Stimulated activated naive CD8-positive, alpha-beta T cell treated with anti-CD3 and anti-CD28 coated beads, Interleukin-15, Interleukin-2, amounts not matched to agents 100 U/mL and 50 U/mL, for 24 hours (primary cell): ENCODE measurements at places on chromosomes 1 and 21.

DNA sequence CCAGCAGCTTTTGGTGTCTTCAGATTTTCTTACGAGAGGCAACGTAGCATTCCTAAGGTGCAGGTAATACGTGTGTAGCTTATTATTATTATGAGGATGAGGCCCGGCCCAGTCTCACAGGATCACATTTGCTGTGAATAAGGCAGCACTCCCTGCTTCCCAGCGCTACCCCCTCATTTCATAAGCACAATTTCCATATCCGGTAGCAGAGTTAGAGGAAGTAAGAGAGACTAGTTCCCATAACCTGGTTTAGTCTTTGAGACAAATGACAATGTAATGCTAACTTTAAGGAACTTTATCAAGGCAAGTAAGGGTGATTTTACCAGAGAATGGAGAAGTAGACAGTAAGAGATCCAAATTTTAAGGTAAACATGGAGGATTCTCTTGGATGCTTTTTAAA lies 14.6 kb upstream of the LMO4 start:
- no peak for DNase-seq

DNA sequence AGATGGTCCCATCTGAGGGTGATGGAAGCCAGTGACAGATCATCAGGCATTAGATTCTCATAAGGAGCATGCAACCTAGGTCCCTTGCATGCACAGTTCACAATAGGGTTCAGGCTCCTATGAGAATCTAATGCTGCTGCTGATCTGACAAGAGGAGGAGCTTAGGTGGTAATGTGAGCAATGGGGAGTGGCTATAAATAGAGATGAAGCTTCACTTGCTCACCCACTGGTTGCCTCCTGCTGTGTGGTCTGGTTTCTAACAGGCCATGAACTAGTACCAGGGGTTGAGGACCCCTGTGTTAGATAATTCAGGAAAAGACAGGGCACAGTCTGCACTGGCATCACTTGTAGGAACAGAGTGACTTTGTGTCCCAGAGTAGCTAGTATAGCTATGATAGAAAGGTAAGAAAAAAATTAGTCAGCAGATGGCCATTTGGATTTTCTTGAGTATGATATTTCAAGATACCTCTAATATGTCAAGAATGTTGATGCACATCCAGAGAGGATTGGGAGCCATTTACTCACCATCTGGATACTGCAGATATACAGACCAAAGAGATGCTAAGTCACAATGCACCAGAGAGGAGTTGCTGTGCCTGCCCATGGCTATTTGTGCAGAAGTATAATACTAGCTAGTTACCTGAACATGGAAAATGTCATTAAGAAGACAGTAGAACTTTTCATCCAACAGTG lies 53.6 kb downstream of the ADCY10 start:
- DNase-seq, result no peak

- DNase-seq, result no peak
Measured at GRCh38 chr1:43021547-43022474, 63.1 kb upstream of the SLC2A1 start.

DNA sequence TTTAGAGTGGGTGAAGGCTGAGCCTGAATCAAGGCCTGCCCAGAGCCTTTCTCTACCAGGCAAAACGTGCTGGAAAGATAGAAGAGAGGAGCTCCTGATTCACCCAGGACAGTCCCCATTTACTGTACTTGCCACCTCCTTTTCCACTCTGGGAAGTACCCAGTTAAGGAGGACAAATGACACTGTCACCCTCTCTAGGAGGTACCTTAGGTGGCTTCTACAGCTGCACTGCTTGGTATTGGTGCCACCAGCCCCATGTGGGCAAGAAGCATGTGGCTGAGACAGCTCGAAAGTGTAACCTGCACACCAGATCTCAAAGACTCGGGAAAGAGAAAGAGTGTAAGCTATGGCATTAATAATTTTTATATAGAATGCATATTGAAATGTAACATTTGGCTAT lies 42.3 kb downstream of the RUNX1 start:
- no peak for DNase-seq

DNA sequence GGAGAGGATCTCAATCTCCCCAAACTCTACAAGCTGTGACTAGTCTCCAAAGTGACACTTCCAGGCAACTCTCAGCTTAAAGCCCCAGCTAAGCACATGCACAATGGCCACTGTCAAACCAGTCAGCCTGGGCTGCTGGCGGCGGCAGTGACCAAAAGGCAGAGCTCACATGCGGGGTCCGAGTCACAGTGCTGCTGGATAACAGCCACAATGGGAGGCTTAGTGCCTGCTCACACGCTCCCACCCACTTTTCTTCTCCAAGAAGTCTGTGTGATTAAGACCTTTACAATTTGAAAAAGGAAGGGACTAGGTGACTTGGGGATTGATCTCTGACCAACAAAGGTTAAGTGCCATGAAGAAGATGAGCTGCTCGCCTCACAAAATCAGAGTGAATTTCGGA lies 16.8 kb downstream of the RIPK4 start:
- no peak for DNase-seq

- no peak for DNase-seq
Measured at GRCh38 chr1:201563406-201563780, 24.5 kb downstream of the NAV1 start.

- DNase-seq, result no peak
Measured at GRCh38 chr1:53665996-53666395, 73.0 kb downstream of the GLIS1 start.

DNA sequence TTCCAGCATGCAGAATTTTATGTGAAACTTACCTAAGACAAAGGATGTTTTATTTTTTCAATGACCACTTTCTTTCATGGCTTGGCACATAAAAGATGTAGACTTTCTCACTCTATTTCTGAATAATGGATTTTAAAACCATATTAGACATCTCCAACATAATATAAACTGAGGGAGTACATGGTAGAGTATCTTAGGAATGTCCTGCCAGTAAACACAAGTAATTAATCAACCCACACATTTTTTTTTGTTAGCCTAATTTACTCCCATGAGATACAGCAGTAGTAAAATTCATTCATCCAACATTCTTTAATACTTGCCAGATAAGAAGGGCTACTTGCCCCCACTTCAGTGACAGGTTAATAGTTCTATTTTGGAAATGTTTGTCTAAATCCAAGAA lies 235.4 kb upstream of the ADAMTS5 start:
- no peak for DNase-seq

DNA sequence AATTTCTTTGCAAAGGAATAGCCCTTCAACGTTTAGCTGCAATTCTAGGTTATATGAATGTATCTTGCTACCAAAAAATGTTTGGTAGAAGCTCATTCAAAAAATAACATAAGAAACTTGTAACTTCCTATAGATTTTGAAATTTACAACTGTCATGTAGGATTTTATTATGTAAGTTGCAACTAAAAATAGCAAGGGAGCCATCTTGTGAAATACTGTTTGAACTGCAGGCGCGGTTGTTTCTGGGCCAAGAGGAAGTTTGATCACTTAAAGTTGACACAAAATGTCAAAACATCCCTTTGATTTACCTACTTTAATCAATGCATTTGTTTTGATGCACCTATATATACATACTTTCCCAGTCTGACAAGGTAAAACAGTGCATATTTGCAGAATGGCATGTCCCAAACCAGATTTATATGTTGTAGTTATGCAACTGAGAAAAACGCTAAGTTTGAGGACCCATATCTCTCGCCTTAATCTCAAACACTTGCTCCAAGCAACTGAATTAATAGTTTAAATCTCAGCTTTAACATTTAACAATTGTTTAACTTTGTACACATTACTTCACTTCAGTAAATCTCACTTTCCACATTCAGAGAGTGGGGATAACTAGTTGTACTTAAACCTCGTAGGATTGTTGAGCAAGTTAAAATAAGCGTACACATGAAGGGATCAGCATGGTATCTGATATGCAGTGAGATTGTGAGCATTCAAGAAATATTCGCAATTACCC lies 63.9 kb downstream of the KCNK2 start:
- DNase-seq, result no peak
